Foreskin keratinocyte (primary cell): ENCODE measurements at places on chromosomes 16 and 17. TPM values are rescaled to one million over a fixed set of nuclear protein-coding genes. Genes with fewer than 3 reads are reported as not detected.

The GNAO1 gene
- polyA plus RNA-seq: 0.03 and 0.08 TPM in 2 replicates

The ZDHHC7 gene
- 25.7 and 31.8 TPM in 2 replicates for polyA plus RNA-seq

The CTRB2 gene
- polyA plus RNA-seq: not detected in 2 replicates

The CACNG4 gene
- polyA plus RNA-seq: 0.18 and 0.21 TPM in 2 replicates

The MYL4 gene
- polyA plus RNA-seq: not detected in 2 replicates

The NPIPA8 gene
- 0.06 and 18.7 TPM in 2 replicates for polyA plus RNA-seq

The RGS9 gene
- polyA plus RNA-seq: 5.0 and 6.4 TPM in 2 replicates

The ACSM3 gene
- 0.18 and 0.40 TPM in 2 replicates for polyA plus RNA-seq

The OR4D1 gene
- polyA plus RNA-seq: not detected in 2 replicates

The YBX2 gene
- polyA plus RNA-seq: 0.36 and 0.57 TPM in 2 replicates

The MFSD6L gene
- not detected in 2 replicates for polyA plus RNA-seq

The TPSD1 gene
- not detected in 2 replicates for polyA plus RNA-seq

The SCNN1B gene
- polyA plus RNA-seq: 0.11 and 0.13 TPM in 2 replicates

The COL1A1 gene
- polyA plus RNA-seq: 2.2 and 2.7 TPM in 2 replicates

The SEPTIN1 gene
- polyA plus RNA-seq: 0.33 and 0.91 TPM in 2 replicates

The FGF11 gene
- 13.4 and 14.3 TPM in 2 replicates for polyA plus RNA-seq

The C16orf82 gene
- polyA plus RNA-seq: not detected in 2 replicates

The HS3ST6 gene
- 0.03 TPM in 1 of 2 replicates, not detected in the other for polyA plus RNA-seq

The TBC1D3G gene
- not detected in 2 replicates for polyA plus RNA-seq

The IGF2BP1 gene
- polyA plus RNA-seq: not detected in 2 replicates

The RNF227 gene
- 1.5 TPM in 2 replicates for polyA plus RNA-seq

The KRTAP9-4 gene
- not detected in 2 replicates for polyA plus RNA-seq

The KIF2B gene
- polyA plus RNA-seq: not detected in 2 replicates

The IGSF6 gene
- polyA plus RNA-seq: 0.03 TPM in 1 of 2 replicates, not detected in the other
